MV-4-11 (cell line): ENCODE measurements at places on chromosomes 12 and 14.

DNA sequence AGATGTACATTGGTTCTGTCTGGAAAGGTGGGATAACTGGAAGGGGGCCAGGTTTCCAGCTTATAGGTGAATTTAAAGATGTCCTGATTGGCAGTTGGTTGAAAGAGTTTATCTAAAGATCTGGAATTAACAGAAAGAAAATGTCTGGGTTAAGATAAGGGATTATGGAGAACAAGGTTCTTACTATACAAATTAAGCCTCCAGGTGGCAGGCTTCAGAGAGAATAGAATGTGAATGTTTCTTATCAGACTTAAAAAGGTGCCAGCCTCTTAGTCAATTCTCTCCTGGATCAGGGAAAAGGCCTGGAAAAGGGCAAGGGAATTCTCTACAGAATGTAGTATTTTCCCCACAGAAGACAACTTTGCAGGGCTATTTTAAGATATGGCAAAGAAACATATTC is 53.1 kb downstream of the CNTN1 start:
- DNase-seq = no peak

GRCh38 chr14:60482743-60483142 is 3.1 kb downstream of the C14orf39 start:
- no peak for DNase-seq

DNA sequence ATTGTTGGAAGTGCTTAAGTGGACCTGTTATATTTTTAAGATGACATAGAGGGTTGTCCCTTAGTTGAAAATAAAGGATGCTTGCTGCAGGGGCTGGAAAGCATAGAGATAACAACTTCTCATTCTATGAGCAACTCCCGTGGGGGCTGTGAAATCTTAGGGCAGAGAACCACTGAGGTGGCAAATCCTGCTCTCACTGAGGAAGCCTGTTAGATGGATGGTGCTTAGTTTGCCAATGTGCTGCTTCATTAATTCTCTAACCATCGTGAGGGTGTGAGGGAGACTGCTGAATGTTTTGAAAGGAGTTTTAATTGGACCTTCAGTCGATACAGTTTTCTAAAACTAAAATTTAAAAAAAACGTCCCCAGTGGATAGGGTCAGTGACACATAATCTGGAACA is 46.5 kb downstream of the PTPRO start:
- no peak for DNase-seq

DNA sequence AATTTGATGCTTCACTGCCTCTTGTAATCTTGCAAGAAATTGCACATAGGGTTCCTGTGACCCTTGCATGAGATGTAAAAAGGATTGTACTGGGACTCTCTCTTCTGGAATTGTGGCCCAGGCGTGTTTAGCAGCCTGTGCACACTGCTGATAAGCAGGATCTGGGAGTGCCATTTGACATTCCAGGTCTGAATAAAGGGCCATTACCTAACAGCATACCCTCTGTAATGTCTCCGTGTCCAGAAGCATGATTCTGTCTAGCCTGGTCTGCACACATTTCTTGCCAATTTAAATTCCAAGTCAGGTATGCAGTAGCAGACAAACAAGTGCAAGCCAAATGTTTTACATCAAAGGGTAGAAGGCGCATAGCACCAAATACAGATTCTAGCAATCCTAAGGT is 18.1 kb upstream of the MAPKAPK5 start:
- DNase-seq = no peak

DNA sequence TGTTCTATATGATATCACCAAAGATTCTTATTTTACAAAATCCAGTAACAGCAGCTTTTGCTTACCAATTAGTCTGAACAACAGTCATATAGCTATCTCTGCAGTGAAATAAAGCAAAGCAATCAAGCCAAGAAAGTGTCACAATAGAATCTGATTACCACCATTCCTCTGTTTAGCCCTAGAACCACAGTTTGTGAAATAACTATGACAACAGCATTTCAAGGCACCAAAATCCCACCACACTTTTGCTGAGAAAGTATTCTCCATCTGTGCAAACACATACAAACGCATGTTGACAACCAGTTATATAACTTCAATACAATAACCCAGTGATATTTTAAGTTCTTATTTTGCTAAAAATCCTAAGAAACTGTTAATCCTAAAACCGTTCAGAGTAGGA is 7.4 kb downstream of the PPP1R13B start:
- DNase-seq = no peak

DNA sequence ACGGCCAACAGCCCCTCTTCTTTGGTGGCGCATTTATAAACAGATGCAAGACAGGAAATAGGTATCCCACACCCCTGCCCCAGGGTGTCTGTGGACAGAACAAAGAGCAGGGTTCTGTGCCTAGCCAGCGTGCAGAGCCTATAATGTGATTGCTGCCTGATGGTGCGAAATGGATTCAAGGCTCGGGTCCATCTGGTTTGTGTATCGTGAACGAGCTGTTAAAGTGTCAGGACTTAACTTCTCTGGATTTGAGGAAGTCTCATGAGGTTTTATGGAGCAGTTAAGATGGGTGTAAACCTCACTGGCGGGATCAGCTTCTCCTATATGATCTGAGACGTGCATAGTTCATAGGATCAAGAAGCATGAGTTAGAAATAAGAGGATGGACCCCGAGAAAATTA is 388.7 kb upstream of the TBX3 start:
- no peak for DNase-seq

DNA sequence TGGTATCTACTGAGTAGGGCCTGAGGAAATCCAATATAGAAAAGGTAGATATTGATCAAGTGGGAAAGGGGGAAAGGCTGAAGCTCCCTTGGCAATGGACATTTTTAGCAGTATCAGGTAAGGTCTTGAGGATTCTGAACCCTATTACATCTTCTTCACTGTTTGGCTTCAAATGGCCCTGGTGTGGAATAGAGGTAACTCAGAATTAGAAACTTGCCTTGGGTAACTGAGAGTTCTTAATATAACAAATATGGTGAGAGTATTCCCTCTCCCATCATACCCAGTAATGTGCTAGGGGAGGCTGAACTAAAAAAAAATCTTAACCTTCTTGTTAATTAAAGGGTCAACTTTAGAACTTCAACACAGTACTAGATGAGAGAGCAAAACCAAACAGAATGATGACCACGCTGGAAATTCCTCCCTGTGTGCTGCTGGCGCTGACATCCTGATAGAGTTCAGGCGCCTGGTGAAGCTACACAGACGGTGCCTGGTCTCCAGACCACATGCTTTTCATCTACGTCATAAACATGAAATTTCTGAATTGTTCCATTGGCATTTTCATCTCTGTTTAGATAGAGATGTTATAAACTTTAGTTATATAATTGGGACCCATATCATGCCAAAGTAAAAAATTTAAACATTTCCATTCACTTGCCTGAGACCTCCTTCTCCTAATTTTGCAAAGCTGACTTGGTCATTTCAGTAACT is 128.3 kb downstream of the AKAP6 start:
- no peak for DNase-seq

DNA sequence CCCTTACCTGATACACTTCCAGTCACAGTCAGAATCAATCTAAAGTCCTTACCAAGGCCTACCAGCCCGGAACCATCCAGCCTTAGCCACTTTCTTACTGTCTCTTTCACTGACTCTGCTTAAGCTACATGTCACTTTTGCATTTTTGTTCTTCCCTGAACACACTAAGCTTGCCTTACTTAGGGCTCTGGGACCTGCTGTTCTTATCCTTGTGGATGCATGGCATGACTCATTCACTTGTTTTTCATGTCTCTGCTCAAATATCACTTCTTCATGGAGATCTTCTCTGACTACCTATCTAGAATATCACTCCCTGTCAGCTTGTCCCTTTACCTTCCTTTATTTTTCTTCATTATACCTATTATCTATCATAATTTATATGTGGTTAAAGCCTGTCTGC is 65.6 kb upstream of the ZDHHC17 start:
- DNase-seq = no peak

DNA sequence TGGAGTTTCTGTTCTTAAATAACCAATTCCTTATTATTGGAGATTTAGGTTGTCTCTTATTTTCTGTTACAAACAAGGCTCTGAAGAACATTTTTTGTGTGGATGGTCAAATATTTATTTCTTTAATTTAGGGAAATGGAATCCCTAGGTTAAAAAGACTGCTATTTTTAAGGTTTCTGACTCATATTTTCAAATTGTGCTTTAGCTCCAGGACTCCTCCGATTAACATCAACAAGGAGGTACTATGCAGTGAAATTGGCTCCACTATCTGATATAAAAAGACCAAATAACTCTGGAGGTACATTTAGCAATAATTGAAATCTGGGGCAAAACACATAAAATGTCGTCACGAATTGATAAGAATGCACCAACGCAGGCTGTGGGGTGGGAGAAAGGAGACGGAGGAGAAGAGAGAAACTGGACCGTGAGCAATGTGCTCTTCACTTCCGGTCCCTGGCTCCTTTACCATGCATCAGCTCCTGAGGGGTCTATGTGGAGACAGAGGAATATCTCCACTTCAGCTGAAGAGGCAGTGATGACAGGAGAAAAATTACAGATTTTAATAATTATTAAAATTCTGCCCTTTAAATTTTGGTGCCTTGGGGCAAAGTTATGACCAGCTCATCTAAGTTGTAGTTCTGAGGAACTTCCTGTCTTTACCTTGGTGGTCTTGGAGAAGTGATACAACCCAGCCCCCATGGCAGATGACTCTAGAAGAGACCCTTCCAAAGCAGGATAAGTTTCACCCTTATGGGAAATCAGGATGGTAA is 90.2 kb upstream of the BTG1 start:
- DNase-seq = no peak

- DNase-seq = no peak
These were observed 284.5 kb upstream of the RTL1 start for GRCh38 chr14:101187816-101188570.

DNA sequence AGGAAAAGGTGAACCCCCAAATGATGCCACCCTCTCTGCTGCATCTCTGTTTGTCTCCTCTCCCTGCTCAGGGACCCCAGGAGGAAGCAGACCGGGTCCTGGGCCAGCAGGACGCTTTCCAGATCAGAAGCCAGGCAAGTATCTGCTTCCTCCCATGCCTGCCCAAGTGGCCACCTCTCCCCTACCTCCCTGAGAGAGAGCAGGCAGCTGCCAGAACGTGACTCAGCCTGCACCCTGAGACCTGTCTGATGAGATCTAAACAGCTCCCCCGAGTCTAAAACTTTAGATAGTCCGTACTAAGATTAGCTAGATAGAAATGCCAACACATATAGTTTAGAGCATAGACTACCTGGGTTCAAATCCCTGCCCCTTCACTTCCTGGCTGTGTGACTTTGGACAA is 31.2 kb upstream of the OAS1 start:
- no peak for DNase-seq

GRCh38 chr14:28745176-28745575 is 21.4 kb upstream of the FOXG1 start:
- DNase-seq = no peak

DNA sequence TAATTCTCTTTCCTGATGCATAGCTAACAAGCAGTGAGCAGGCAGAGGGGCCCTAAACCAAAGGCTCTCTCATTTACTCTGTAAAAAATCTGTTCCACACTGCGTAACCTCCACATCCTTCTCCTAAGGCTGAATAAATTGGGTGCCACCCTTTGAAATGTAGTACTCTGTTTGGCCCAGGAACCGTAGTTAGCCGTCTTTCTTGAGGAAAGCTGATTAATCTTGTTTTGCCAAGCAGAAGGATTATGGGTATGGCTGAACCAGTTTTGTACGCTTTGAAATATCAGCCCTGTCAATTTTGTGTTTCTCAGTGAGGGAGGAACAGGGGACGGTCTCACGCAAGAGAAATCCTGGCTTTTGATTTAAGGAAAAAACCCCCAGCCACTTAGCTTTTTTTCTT is 19.7 kb downstream of the EML1 start:
- no peak for DNase-seq

GRCh38 chr14:102545461-102546265 is 36.1 kb upstream of the ANKRD9 start:
- no peak for DNase-seq

- DNase-seq = no peak
These were observed 17.8 kb upstream of the EMP1 start for GRCh38 chr12:13178568-13179210.

- DNase-seq = no peak
These were observed 1.6 kb downstream of the LRRC74A start for GRCh38 chr14:76827696-76828296.

DNA sequence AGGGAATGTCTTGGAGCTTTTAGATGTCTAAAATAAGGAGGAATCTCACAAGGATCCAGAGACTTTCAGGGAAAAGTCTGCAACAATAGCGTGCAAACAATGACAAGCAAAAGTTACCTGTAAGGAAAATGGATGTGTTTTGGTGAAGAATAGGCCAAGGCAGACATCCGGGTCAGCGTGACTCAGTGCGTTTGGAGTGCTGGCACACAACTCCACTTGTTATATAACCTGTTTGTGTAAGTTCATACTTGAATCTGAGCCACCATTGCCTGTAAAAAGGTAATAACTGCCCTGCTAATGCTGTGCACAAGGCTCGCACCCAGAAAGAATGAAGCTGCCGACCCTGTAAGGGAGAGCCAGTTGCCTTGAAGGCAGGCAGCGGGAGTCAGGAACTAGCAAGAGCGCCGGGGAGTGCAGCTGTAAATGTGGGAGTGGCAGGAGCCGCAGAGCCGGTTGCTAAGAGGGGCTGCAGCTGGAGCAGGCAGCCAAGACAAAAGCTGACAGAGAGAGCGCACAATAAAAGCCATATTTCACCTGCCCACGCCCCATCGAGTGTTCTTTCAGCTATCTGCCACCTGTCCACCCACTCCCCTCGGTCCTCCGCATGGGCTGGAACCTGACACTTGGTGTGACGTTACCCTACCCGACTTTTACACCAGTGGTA is 638.5 kb upstream of the MIS18BP1 start:
- DNase-seq = no peak

- DNase-seq = no peak
These were observed 18.9 kb upstream of the PLEKHH1 start for GRCh38 chr14:67514203-67514607.

DNA sequence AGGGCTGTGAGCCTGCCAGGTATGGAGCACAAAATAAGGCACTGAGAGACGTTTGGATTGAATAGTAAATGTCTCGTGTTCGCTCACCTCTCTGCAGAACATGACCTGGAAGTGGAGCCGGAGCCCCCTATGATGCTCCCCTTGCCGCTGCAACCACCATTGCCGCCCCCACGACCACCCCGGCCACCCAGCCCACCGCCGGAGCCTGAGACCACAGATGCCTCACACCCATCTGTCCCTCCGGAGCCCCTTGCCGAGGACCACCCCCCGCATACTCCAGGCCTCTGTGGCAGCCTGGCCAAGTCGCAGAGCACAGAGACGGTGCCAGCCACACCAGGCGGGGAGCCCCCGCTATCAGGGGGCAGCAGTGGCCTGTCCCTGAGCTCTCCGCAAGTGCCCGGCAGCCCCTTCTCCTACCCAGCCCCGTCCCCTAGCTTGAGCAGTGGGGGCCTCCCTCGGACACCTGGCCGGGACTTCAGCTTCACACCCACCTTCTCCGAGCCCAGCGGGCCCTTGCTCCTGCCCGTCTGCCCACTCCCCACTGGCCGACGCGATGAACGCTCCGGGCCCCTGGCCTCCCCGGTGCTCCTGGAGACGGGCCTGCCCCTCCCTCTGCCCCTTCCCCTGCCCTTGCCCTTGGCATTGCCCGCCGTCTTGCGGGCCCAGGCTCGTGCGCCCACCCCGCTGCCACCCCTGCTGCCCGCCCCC is 18.7 kb downstream of the SETD1B start:
- no peak for DNase-seq

GRCh38 chr12:52006726-52007157 is at the start of gene TAMALIN:
TAMALIN (plus strand) TSS chr12:52006946; CDS start chr12:52007020, 74 bp downstream.
- DNase-seq = no peak

GRCh38 chr14:102540315-102541028 is 30.9 kb upstream of the ANKRD9 start:
- no peak for DNase-seq
